ENCODE measurements at places on chromosomes 5 and 9.

- no peak for DNase-seq
Observed at GRCh38 chr9:100673249-100673648, 95.4 kb downstream of the CAVIN4 start.

- no peak for DNase-seq
Observed at GRCh38 chr5:128424646-128425045, 113.4 kb downstream of the FBN2 start.

DNA sequence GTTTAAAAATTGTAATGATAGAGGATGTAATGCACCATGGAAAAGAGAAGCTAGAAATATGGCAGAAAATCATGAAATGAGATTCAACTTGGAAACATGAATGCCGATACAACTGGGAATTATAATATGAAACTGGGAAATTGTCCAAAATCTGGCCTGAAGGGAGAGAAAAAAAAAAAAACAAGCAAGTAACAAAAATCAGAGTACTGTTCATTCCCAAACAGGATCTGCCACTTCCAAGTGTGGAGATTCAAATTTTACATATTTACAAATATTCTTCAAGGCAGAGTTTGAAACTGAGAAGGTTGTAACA lies 56.6 kb upstream of the MOCS2 start:
- DNase-seq: no peak

DNA sequence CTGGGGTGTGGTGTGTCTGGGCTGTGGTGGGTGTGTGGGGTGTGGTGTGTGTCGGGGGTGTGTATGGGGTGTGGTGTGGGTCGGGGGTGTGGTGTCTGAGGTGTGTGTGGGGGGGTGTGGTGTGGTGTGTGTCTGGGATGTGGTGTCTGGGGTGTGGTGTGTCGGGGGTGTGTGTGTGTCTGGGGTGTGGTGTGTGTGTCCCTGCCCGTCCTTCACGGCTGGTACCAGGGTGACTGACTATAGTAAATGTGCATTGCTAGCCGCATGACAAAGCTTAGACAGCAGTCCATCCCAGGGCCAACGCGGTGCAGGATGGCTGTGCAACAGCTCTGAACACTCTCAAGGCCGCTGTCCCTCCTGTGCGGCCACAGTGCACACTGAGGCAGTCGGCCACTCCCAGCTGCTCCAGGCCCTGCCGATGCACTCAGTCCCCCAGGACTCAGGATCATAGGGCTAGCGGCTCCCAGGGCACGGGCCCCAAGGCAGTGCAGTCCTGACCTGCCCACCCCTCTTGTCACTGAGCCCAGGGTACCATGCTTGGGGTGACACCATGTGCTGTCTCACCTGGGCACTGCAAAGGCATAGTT lies 54.0 kb downstream of the SECISBP2 start:
- DNase-seq: peak; percentile 24

GRCh38 chr5:91607675-91608074 lies 224.6 kb upstream of the ARRDC3 start:
- no peak for DNase-seq

- no peak for DNase-seq
Observed at GRCh38 chr9:135536216-135536615, 9.7 kb upstream of the OBP2A start.

- DNase-seq: no peak
Observed at GRCh38 chr5:158522776-158523175, 576.9 kb downstream of the EBF1 start.

DNA sequence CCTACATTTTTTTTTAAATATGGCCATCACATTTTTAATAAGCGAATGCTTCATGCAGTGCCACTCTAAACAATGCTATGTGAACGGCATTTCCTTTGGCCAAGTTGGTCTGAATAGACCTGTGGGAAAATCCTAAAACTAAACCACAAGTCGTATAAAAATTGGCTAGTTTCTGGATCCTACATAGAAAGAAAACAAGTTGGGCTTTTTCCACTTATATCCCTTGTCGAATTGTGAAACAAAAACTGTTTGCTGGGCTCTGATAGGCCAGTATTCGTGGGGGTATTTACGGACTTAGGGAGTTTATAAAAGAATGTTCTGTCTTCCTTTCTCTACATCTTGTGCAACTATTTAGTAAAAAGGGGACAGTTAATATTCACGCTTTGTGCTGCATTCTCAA lies 153.1 kb upstream of the KLF9 start:
- DNase-seq: no peak

DNA sequence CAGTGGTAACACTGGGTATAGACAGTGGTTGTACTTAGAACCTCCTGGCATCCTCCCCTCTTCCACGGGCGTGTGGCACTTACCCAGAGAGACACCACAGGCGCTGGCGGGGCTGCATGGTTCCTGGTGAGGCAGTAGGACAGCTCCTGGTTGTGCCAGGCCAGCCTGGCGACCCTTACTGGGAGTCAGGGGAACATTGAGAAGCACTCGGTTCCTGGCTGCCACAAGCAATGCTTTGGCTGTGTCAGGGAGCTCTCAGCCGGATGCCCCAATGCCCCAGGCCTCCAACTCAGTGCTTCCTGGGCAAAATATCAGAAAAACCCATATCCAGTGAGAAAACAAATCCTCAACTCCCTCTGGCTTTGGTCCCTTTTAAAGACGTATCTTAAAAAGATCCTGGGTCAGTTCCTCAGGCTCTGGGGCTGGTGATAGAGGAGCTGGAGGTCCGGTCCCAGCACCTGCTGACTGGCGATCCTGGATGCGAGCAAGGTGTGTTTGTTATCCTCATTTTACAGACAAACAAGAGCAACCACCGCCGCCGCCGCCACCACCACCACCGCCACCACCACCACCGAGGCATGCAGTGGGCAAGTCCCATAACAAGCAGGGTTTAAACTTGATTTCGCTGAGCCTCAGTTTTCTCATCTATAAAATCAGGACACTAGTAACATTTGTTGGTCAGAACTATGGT lies 4.2 kb downstream of the NKX2-5 start:
- no peak for DNase-seq

- peak; percentile 64 for DNase-seq
Observed at GRCh38 chr9:93058355-93059010, at the start of gene SUSD3. Gene SUSD3, plus strand, starts transcription at chr9:93058701. Its CDS starts 42 bp downstream, at chr9:93058743.

GRCh38 chr5:2432076-2432920 lies 319.2 kb downstream of the IRX2 start:
- no peak for DNase-seq

DNA sequence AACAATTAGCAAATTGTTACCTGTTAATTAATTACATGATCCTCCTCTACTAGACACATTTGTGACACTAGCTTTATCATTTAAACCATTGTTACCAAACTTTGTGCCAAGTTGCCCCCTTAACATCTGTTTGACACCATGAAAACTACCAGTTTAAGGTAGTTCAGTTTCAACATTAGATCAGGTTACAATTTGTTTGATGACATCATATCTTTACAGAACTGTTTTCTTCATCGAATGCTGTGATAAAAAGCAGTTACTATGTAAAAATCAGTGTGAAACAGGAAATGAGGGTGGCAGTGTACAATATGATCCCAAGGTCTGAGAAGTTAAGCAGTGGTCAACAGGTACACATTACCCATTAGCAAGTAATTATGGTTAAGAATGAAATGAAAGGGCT lies 17.7 kb downstream of the GIN1 start:
- DNase-seq: no peak

DNA sequence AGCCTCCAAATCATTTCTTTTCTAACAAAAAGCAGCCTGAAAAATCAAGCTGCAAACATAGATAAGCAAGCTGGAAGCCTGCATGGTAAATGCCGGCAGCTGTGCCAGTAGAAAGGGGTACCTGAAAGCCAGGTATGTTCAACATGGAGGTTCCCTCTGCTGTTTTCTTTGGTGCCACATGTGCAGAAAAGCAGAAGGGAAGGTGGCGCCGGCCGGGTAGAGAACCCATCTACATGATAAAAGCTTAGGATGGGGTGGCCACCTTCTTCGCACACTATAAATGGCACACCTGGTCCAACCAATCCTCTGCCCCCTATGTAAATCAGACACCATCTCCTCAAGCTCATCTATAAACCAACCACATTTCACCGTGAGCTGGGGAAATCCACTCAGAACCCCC lies 268.9 kb upstream of the IRX2 start:
- no peak for DNase-seq

- no peak for DNase-seq
Observed at GRCh38 chr5:123164054-123164453, 75.0 kb downstream of the PRDM6 start.

DNA sequence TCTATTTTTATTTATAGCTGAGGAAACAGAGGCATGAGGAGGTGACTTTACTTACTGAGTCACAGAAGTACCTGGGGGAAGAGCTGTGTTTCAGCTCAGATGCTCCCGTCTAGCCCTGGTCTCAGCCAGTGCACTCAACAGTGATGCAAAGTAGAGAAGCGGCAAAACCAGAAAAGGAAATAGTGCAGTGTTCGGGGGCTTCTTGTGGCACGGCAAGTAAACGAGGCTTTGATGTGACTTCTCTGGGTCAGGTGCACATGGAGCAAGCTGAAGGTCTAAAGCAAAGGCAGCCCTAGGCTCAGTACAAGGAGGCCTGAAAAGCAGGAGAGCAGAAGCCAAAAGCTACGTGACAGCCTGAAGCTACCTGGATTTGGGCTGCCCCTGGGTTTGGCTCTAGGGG lies 526.7 kb upstream of the ADAMTS16 start:
- no peak for DNase-seq

GRCh38 chr9:131530546-131530919 lies 530 bp downstream of the UCK1 start:
- DNase-seq: no peak

DNA sequence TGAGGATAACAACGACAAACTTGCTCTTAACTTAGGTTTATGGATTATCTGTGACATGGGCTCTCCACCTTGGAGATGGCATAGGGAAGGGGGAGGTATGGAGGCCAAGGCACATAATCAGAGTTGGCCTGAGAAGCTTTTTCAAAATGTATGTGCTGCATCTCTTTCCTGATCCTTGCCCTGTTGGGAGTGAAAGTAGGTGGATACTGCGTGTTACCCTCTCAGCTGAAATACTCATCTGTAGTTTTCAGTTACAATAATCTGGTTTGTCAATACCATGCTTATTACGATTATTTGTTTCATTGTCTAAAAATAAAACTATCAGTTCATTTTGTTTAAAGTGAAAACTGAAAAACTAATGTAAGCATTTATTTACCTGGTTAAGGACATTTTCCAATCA lies 86.7 kb downstream of the SLC44A1 start:
- no peak for DNase-seq

GRCh38 chr9:114482593-114482992 lies 22.7 kb downstream of the WHRN start:
- DNase-seq: no peak

DNA sequence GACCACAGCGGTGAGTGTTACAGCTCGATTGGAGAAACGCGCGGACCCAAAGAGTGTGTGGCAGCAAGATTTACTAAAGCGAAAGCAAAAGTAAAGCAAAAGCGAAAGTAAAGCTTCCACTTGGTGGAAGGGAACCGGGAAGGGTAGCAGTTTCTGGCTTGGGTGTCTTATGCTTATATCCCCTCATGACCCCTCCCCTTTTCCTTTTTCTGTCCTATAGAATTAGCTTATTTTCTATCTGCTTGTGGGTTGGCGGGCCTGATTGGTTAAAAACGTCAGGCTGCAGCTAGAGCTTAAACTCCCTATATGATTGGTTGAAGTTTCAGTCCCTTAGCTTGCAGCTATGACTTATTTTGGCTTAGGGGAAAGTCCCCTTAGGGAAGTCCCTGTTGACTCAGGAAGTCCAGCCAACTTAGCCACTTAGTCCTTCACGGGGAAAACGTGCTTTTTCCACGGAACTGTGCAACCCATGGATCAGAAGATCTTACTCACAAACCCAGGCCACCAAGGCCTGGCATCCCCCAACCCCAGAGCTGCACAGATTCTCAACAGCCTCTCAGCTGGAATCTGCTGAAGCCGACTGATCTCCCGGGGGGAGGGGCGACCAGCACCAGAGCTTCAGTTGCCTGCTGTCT lies 114.2 kb upstream of the ADAMTS16 start:
- DNase-seq: no peak

- DNase-seq: no peak
Observed at GRCh38 chr5:127330116-127330515, 39.5 kb downstream of the MEGF10 start.

- DNase-seq: no peak
Observed at GRCh38 chr5:87277279-87277835, 9.7 kb downstream of the RASA1 start.

DNA sequence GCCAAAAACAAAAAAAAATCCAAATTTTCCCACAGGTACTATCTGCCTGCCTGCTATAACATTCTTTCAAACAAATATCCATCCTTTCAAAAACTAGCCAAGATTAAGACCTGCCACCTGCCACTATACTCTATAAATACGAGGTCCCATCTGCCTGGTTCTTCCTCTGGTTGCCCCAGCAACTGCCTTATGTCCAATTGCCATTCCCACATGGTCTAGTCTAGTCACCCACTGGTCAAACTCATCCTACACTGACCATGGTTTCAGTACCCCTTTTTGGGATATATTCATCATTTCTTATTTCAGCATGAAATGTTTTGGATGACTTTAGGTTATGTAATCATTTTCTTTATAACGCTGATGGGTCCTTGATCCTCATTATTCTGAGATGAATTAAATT lies 95.1 kb upstream of the CCNG1 start:
- DNase-seq: no peak

DNA sequence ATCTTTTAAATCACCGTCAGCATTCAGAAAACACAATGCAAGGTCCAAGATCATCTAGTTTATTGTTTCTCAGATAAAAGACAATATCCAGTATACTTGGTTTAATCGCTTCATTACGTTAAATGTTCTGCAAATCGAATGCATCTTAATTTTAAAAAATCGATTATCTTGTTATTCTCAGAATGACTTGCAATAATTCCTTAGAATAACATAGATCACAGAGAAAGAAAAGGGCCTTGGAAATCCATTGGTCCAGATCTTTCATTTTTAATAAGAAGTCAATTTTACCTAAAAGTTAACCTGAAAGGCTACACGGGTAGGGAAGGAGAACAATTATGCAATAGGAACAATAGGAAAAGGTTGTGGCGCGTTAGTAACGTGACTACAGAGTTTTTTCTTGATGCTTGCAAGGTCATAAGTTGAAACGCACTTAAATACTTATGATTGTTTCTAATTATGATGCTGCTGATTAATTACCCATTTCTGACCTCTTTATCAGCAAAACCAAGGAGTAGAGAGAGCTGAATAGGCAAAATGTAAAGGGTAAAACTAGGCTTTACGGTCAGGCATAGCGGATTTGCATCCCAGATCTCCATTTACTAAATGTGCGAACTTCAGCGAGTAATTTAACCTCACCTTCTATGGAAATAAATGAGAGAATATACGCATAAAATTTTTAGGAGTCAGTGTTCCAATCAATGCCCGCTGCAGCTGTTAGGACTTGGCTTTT lies 769 bp upstream of the LYRM7 start:
- DNase-seq: no peak

GRCh38 chr9:34518896-34519295 lies 3.9 kb downstream of the ENHO start:
- no peak for DNase-seq

GRCh38 chr5:83197326-83197967 lies 120.1 kb downstream of the XRCC4 start:
- no peak for DNase-seq

DNA sequence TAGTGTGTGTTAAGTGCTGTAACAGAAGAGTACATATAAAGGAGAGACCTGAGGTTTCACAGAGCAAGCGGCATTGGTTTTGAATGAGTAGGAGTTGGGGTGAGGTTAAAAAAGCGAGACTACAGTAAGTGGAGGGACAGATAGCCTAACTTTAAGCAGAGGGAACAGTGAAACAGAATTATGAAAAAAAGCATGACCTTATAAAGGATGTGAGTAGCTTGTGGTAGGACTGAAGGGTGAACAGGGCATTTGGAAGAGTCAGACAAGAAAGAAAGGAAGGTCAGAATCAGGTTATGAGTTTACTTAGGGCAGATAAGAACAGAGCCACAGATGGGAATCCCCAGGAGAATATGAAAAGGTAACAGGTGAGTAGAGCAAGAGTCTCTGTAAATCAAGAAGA lies 22.5 kb downstream of the MSANTD3 start:
- DNase-seq: no peak

- DNase-seq: peak; percentile 41
Observed at GRCh38 chr5:54229041-54229780, 81.2 kb downstream of the ARL15 start.
